ENCODE measurements at places on chromosomes 7 and 10.

GRCh38 chr10:129963641-129964501 lies at the start of gene EBF3:
EBF3 (minus strand) TSS chr10:129964274; CDS start chr10:129963768, 506 bp downstream.
- no peak for DNase-seq

DNA sequence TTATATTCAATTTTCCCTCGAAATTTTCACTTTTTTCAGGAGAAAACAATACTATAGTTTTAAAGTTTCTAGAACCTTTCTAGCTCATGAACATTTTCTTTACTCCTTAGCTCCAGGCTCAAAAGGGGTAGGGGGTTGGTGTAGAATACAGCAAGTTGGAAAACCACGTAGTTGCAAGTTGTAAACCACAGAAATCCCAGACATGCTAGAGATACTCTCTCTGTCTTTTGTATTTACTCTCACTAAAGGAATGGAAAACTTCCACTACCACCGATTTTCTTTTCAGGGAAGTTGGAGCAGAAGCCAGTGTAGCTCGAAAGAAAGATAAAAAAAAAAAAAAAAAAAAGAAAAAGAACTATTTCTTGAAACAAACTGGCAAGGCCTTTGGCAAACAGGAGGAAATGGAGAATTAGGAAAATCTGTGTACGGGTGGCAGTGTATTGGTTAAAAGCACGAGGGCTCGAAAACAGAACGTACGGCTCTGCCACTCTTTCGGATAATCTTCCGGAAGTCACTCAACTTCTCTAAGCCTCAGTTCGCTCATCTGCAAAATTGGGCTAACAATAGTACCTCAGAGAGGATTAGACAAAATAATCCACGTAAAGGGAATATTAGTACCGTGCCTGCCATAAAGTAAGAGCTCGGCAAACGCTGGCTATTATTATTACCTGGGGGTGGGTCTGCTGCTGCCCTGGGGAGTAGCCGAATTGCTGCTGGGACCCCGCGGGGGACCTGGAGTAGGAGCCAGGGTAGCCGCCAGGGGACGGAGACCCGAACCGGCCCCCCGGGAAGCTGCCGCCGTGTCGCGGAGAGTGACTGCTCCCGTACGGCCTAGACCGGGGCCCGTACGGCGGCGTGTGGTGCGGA lies 628 bp downstream of the MPLKIP start:
- DNase-seq, result no peak

GRCh38 chr7:128206017-128206746 lies 34.9 kb upstream of the LEP start:
- DNase-seq, result no peak

DNA sequence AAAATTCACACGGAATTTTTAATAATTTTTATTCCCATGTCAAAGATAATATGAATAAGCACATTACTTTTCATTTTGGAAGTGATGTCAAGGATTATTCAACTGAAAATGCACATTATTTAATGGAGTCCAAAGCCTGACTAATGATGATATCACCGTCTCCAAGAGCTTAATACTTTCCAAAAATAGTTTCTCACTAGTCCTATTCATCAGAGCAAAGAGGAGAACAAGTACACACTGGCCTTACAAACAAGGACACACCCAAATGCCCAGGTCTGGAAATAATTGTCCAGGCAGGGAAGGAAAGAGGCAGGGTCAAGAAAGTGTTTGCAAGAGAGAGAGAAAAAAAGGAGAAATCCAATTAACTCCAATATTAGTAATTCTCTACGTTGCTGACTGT lies 216.8 kb upstream of the CCDC6 start:
- DNase-seq, result no peak

DNA sequence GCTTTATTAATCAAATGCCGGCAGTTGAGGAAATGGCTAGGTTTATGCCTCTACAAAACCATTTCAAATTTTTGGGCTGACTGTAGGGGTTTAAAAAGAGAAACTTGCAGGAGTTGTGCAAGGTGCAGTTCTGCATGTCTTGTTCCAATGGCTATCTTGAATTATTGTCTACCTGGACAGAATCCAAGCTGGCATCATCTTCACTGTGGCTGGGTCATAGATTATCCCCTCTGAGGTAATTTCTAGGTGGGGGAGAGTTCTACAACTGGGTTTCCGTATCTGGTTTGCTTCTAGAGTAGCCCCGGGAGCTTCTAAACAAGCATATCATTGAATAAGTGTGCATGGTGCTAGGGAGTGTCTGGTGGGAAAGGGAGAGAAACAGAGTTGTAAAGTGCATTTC lies 16.9 kb downstream of the BET1 start:
- DNase-seq, result no peak

DNA sequence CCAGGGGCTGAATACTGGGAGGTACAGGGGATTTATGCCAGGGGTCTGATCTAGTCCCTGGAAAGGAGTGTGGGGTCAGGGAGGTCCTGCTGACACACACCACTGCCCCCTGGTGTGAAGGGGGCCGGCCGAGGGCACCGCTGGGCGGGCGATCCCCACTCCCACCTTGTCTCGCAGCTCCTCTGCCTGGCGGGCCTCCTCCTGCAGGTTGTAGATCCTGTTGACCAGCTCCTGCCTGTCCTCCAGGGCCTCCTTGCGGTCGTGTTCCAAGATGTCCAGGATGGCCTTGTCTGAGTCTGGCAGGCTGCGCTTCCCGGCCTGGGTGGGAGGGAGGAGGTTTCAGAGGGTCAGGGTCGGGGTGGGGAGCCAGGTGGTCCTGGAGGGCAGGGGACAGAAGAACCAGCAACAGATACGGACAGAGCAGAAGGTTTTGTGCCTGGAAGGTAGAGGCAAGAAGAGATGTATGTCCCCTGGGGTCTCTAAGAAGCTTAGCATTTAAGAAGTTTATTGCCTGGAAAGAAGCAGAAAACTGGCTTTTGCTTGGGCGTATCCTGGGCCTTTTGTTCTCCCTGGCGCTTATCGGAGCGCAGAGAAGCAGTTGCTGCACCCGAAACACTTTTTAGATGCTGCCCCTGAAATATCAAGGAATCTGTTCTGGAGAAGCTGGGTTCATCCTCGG lies 94.5 kb upstream of the GNA12 start:
- DNase-seq, result no peak

- peak; percentile 87 for DNase-seq
These were observed 173.9 kb upstream of the SLC25A13 start for GRCh38 chr7:96495751-96496216.

DNA sequence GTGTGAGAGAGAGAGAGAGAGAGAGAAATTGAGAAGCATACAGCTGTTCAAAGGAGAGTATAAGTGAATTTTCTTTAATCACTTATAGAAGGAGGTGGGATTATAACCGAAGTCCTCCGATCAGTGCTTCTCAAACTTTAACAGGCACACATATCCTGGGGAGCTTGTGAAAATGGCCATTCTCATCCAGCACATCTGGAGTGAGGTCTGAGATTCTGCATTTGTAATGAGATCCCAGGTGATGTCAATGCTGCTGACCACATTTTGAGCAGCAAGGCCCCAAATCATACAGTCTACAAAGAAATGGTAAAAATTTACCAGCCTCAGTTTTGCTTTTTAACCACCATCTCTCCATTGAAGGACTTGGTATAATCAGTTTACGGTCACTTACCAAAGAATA lies 219.0 kb downstream of the PTEN start:
- DNase-seq, result no peak

DNA sequence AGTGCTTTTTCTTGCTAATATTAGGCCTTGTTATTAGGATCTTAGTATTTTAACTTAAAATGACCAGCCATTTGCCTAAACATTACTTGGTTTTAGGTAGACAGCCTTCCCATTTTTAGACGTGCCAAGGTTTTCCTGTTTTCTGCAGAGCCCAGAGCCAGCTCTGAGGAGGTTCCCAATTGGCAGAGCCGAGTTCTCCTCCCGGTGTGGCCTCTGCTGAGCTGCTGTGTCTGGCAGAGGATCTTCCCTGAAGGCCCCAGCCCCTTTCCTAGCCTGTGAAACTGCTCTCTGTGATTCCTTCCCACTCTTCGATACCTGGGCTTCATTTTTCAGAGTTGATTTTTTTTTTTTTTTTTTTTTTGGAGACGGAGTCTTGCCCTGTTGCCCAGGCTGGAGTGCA lies 91.4 kb downstream of the EEPD1 start:
- no peak for DNase-seq

- no peak for DNase-seq
These were observed 166.8 kb downstream of the SUGCT start for GRCh38 chr7:40301486-40302068.

- DNase-seq, result no peak
These were observed 10.2 kb downstream of the LMTK2 start for GRCh38 chr7:98116656-98117461.

GRCh38 chr7:87797798-87798403 lies 78.3 kb downstream of the SLC25A40 start:
- peak; percentile 59 for DNase-seq

GRCh38 chr10:1579141-1579491 lies 158.2 kb downstream of the ADARB2 start:
- DNase-seq, result no peak

GRCh38 chr10:129440247-129440646 lies 26.8 kb upstream of the MGMT start:
- no peak for DNase-seq

GRCh38 chr10:110388687-110389052 lies 84.0 kb upstream of the SMNDC1 start:
- DNase-seq, result no peak

GRCh38 chr7:68321776-68322496 lies 1276.3 kb upstream of the AUTS2 start:
- DNase-seq, result no peak

DNA sequence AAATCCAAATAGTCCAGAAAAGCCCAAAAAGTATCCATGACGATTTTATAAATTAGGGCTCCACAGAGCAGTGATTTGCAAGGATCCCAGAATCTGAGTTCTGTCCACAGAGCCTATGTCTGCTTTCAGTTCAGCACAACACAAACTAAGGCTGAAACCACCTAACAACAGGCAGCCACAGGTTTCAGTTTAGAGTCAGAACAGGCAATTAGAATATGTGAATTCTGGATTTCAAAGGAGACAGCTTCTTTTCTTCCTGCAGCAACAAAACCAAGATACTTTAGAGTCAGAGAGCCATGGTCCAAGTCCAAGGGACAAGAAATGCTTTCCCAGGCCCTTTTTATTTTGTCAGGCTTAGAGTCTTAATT lies 23.6 kb downstream of the IFIT3 start:
- DNase-seq, result no peak

DNA sequence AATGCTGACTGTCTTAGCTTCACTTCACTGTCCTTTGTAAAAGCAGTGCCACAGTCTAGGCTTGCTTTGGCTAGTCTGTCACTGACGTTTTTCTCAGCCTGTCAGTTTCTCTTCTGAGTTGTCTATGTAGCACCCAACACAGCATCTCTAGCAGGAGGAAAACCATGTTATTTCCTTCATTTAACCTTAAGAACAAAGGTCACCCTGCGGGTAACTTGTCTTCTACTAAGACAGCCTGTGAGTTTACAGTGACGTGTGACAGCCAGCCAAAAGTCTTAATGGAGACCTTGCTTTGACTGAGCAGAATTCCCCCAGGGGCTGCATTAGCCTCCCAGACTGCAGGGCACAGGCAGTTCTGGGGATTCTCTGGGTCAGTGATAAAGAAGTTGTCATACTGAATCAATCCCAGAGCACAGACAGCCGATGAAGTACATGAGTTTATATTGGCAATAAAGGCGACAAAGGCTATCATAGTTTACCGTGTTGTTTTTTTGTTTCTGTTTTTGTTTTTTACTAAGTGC lies 296.0 kb upstream of the KIAA1217 start:
- no peak for DNase-seq

DNA sequence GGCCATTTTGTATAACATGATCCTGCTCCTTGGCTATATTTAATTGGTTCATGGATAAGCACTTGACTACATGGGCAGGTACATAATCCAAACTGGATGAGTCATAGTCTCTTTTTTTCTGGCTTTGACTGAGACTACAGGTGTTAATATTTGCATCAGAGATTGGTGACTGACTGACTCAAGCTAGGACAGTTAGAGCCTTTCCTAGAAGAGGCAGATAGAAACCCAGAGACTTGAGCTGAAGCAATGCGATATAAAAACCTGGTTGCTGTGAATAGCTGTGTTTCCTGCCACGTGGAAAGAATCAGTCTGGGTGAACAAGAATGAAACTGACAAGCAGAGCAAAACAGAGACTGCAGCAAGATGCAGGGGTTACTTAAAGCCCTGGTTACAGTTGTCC lies 81.0 kb downstream of the SAMD9 start:
- no peak for DNase-seq

DNA sequence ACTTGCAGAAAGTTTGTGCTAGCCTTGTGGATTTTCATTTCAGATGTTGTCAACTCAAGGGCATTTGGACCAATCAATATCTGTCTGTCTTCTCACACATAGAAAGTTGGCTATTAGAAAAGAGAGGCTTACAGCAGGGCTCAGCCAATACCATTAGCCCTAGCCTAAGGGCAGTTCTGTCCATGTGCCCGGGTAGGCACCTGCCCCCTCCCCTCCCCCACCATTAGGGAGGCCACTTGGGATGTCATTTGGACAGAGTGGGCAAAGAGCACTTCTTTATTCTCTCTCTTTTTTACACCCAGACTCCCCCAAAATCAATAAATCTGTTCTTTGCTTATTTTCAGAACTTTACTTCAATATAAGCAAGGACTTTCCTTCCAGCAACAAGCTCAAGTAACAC lies 188.5 kb upstream of the MKI67 start:
- no peak for DNase-seq

DNA sequence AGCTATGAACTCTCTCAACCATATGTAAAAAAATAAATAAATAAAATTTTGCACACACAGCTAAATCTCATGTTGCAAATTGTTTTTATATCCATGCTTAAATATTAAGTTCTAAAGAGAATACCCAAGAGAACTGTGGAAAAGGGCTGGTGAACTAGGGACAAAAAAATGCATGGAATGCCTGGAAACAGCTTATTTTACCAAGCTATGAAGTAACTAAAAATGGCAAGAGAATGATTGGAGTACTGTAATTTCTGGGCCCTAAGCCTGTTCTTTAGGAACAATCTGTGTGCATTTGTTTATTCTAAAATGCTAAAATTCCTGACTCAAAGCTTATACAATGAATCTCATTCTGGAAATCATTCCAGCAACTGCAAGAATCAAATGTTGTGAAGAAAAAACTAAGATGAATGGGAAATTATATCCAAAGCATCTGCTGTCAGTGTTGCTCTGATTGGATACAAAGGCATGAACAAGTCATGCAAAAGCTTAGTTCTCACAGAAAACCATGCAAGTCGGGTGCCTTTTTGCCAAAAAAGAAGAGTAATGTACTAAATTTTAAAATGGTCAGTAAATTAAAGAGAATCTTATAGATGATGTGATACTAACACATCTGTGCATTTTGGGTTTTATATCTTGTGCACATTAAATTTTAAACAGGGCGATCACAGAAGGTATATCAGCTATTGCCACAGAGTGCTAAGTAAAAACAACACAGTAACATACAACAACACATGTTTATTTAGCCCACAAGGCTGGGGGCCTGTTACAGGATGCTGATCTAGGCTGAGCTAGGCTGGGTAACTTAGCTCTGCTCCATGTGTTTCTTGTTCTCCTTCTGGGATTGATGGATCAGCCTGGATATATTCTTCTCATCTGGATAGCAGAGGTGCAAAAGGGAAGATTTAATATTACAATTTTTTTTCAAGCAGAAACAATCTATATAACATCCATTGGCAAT lies 453.5 kb upstream of the SEMA3A start:
- DNase-seq, result no peak

All from NCI-H2081 treated with DMSO at 0.1 percent for 48 hours (cell line).